GM23338 (cell line): ENCODE measurements at places on chromosomes 6 and 20. TPM values are rescaled to one million over a fixed set of nuclear protein-coding genes. Genes with fewer than 3 reads are reported as not detected.

DNA sequence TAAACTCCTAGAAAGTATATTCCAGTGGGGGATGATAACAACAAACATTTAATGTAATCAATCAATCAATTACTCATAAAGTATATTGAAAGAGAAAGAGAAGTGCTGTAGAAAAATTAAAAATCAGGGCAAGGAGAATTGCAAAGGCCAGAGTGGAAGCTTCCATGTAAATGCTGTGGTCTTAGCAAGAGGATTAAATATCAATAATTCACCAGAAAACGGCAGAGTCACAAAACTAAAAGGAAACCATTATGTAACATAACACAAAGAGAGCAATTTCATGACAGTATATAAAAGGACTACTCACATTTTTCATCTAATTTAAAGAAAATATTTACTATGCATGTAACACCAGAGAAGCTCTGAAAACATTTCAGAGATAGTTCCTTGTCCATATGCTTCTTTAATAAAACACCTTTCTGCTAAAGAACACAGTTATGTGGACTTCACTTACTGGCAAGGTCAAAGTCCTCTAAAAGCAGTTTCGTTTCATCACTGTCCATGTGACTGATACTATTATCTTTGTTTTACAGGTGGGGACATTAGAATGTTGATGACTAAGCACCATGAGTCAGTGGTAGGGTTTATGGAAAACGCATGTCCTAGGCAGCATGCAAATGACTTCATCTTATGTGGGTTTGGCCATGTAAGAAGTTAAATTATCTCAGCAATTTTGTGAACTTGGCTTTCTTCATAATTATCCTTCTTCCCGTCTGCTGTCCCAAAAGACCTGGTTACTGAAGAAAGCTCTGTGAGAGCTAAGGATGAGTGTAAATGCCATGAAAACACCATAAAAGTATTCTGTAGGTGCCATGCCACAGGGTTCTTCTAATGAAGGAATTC lies 185.8 kb upstream of the TENT5A start:
- DNase-seq, result no peak
- no peaks in the 10 kb centered on the region for H3K27me3 ChIP-seq
- no peaks in the 10 kb centered on the region for H3K36me3 ChIP-seq
- H3K27ac ChIP-seq, result no peak overlapping the region

DNA sequence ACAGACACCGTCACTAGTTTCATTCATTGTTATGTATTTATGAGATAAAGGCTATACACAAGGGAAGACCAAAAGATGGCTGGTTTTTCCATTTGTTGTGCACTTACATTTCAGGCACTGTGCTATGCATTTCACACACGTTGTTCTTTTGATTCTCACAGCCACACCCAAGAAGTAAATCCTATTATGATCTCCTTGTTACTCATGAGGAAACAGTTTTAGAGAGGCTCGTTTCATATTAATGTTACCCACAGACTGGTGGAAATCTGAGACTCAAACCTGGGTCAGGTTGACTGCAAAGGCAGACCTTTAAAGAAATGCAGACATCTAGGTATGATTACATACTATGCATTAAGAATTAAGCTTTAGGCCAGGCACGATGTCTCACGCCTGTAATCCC lies 34.9 kb downstream of the SHLD1 start:
- H3K27ac ChIP-seq, result no peak overlapping the region
- DNase-seq, result no peak
- H3K4me3 ChIP-seq, result no peak overlapping the region
- H3K4me1 ChIP-seq, result no peaks in the 10 kb centered on the region
- no peaks in the 10 kb centered on the region for H3K27me3 ChIP-seq

- H3K36me3 ChIP-seq, result no peaks in the 10 kb centered on the region
- H3K4me1 ChIP-seq, result peaks cover 16% of the 10 kb centered on the region
- peak; percentile 85 for DNase-seq
- H3K4me3 ChIP-seq, result peak overlapping the region; percentile 69
Observed at GRCh38 chr6:27096834-27097511, 150.5 kb upstream of the PRSS16 start.

DNA sequence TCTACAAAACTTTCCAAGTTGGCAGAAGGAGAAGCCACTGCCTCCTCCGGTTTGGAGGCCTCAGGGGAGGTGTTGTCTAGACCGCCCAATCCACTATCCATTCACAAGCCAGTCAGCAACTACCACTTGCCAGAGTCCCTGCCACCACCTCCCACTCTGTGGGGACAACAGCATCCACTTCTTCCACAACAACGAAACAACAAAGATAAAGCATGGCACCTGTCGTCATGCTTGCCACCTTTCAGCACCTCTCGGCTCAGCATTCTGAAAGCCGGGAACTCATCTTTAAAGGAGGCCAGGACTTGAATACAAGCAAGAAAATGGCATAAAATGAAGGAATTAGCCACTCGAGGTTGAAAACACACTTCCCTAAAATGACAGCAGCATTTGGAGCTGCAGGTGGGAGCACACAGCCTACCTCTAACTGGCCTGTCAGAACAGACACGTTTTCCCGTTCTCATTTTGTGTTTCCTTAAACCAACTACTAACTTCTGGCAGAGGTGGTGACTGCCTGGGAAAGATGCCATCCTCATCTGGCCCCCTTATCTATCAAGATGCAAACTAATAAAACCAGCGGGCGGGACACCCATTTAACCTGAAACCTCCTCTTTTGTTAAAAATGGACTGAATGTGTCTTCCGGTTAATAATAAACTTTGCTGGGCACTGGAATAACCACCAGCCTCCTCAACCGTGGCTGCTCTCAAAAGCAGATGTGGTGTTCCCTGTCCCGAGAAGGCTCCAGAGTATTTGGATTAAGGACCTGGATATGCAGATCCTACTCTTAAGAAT lies 21.7 kb downstream of the YTHDF1 start:
- no peaks in the 10 kb centered on the region for H3K27me3 ChIP-seq
- H3K4me3 ChIP-seq, result no peak overlapping the region
- DNase-seq, result no peak
- peaks cover 7% of the 10 kb centered on the region; the same call in 1 of the 2 replicates for H3K36me3 ChIP-seq
- H3K4me1 ChIP-seq, result peaks cover 11% of the 10 kb centered on the region

DNA sequence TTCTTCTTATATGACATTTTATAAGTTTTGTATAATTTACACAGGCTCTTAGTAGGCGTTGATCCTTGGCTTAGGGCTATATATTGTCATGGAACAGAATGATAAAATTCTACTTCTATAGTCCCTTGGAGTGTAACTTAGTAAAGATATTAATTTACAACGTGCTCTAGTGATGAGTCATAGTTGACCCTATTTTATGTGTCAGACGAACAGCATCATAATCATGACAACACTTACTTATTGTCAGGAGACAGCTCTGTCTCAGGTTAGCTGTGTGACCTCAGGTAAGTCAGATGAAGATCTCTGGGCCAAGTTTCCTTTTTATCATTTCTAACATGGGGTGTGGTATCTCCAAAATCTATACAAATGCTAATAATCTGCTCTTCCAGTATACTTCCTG lies 473.5 kb downstream of the UTRN start:
- H3K27ac ChIP-seq, result no peak overlapping the region
- H3K4me1 ChIP-seq, result peaks cover 11% of the 10 kb centered on the region; the same call in 1 of the 2 replicates
- H3K4me3 ChIP-seq, result no peak overlapping the region
- H3K36me3 ChIP-seq, result no peaks in the 10 kb centered on the region
- no peak for DNase-seq

ENPP5 gene
- total RNA-seq, result 10.6 and 13.0 TPM in 2 replicates

VSTM2L gene
- total RNA-seq, result 0.43 and 1.9 TPM in 2 replicates

KCNQ5 gene
- 0.87 and 2.3 TPM in 2 replicates for total RNA-seq
